ENCODE measurements at places on chromosomes 3 and 15. TPM values are rescaled to one million over a fixed set of nuclear protein-coding genes. Genes with fewer than 3 reads are reported as not detected.

DNA sequence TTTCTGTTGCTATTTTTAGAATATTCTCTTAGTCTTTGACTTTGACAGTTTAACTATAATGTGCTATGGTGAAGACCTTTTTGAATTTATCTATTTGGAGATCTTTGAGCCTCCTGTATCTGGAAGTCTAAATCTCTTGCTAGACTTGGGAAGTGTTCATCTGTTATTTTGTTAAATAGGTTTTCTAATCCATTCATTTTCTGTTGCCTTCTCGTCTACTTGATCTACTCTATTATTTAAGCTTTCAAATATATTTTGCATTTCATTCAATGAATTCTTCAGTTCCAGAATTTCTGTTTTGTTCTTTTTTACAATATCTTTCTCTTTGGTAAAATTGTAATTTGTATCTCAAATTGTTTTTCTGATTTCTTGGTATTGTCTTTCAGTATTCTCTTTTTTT, 47.8 kb downstream of the LEKR1 start:
- DNase-seq = no peak

DNA sequence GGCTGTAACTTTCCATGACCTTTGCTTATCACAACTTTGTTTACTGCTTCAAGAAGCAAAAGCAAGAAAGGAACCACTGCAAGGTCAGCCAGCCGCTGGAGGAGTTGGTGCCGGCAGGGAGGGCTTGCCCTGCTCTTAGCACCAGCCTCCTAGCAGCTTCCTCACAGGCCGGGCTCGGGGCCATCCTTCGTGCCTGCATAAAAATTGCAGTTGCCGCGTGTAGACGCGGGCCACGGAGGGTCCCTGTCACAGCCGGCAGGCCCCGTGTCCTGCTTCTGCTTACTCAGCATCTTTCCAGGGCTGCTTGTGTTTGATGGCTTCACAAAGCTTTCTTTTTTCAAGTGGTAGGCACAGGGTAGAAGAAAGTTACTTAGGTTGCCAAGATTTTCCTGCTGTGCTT, 84.4 kb downstream of the PGPEP1L start:
- DNase-seq = no peak

The HGD gene
- total RNA-seq = not detected

The GP5 gene
- total RNA-seq = not detected

The UNC13C gene
- total RNA-seq = 0.08 TPM

DNA sequence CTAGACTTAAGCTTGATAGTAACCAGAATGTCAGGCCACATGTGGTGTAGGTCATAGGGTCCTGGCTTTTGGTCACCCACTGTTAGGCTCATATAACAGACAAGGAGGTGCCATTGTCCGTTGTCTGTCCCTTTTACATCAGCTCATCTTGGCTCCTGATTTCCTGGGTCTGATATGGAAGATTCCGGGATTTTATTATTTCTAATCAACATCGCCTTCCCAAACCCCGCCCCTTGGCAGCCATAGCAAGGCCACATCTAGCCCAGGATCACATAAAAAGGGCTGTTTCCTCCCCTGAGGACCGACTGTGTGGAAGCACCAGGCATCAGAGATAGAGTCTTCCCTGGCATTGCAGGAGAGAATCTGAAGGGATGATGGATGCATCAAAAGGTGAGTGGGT, at the start of gene TGM4:
Gene TGM4, plus strand, starts transcription at position 301 of the 400 bp plus-strand sequence. Its CDS starts 71 bp downstream, at position 372.
- no peak for DNase-seq

DNA sequence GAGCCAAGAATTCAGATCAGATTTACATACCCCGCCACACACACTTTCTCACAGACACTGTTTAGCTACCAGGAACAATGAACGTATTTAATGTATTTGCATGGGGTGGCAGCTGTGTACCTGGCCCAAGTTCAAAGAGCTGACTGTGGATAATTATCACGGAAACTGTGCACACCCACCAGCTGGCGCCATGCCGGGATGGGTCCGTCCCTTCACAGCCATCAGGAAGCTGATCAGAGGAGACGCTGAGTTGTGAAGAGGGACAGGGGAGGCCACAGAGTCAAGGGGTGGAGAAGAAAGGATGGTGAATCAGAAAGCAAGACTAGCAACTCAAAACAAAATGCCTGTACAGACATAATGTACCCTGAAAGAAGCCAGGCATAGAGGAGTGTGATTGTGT, 13.1 kb upstream of the PLA2G4D start:
- no peak for DNase-seq

The PCSK6 gene
- total RNA-seq = 33.8 TPM

The EPHB3 gene
- 1.6 TPM for total RNA-seq

The PCLAF gene
- 1.1 TPM for total RNA-seq

DNA sequence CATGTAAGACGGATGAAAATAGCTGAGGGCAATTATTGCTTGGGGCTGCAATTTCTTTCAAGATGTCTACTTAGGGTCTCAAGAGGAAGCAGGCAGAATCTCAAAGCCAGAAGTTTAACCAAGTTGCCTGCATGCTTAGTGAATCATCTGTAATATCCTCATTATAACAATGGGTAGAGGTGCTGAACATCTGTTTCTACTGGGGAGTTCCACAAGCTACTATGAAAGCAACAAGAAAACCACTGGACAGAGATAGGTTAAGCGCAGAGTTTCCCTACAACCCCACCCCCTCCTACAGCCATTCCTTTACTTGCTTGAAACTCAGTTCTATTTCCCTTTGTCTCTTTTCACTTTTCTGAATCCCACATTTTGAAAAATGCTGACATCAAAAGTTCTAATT, 759.4 kb upstream of the GBE1 start:
- no peak for DNase-seq

The GDPGP1 gene
- total RNA-seq = 9.8 TPM

The ZMYND10 gene
- not detected for total RNA-seq

The NOP10 gene
- 157 TPM for total RNA-seq

The LRRN1 gene
- total RNA-seq = 0.11 TPM

- DNase-seq = no peak
These were observed 1.5 kb downstream of the ZIC4 start for GRCh38 chr3:147404800-147405230.

GRCh38 chr3:133573054-133573628, 345 bp upstream of the CDV3 start:
- peak; percentile 100 for DNase-seq

The PGBD4 gene
- total RNA-seq = 1.8 TPM

DNA sequence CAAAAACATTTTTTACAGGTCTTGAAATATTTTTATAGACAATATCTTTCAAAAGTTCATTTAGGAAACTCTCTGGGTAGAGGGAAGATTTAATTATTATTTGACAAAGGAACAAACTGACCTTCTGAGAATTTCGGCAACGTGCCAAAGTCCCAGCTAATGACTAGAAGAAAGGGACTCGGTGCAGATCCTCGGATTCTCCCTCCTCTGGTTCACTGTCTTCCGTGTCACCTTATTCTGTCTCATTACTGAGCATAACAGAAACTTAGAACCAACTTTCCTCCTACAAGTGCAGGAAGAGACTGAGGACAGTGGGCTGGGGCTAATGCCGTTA, 339.1 kb downstream of the MECOM start:
- no peak for DNase-seq

DNA sequence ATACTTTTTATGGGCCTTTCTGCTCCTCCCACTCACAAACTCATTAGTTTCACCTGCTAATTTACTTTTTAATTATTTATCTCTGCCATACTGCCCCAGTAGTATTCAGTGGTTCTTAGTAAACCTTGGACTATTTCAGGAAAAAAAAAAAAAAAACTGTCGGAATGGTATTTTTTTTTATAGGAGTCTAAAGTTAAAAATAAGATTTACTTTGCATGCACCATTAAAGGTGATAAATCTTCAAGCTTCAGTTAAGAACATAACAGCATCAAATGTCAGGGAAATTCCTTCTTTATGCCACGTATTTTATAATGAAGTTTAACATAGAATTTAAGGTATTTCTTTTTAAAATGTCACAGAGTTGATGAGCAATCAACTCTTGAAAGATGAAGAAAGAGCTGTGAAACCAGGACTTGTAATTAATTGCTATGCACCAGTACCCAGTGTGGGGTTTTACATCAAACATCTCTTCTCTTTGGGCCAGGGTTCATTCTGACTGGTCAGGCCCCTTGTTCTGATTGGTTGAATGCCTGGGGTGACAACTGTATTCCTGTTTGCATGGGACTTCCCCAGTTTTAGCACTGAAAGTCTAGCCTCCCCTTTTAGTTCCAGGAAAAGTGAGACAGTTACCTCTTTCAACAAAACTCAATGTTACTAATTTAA, 40.3 kb upstream of the PTPRG start:
- no peak for DNase-seq

GRCh38 chr15:73335471-73335870, 33.3 kb downstream of the HCN4 start:
- no peak for DNase-seq

DNA sequence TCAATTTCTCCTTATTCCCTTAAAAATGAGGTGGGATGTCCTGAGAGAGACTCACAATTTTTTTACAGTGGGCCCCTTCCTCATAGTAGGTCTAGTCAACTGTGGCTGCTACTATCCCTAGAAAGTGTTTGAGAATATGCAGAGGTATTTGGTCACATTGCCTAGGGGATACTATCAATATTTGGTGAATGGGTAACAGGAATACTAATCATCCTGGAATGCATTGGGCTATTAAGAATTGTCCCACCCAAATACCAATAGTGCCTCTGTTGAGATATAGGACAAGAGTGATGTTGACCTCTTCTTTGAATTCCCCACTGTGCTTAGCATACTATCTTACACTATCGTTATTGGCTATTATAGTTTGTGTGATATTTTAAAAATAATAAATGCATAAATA, 389.4 kb downstream of the DIPK2A start:
- DNase-seq = no peak

- DNase-seq = no peak
These were observed 13.0 kb upstream of the PARP6 start for GRCh38 chr15:72285402-72285801.

The PFKFB4 gene
- 2.4 TPM for total RNA-seq

DNA sequence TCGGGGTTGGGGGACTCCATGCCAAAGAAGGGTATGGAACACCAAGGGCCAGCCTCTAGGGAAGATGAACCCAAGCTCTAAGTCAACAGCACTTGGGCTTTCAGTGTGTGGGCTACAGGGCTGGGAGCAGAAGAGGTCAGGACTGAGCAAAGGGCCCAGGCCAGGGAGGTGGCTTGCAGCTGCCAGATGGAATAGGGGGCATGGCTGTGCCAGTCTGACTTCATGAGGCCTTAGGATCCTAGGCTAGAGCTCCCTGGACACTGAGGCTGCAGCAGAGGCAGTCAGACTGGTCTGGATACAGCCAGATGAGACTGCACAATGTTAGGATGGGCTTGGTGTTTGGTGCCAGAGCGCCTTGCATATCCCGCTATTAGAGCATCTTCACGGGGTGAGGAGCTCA, 3.8 kb downstream of the RASGRF1 start:
- no peak for DNase-seq

GRCh38 chr3:44265815-44266214, 24.1 kb downstream of the TOPAZ1 start:
- no peak for DNase-seq

GRCh38 chr3:113659101-113659541, 37.3 kb downstream of the USF3 start:
- DNase-seq = no peak

The GOLGA6L4 gene
- total RNA-seq = 0.57 TPM

The ZPLD1 gene
- total RNA-seq = not detected

DNA sequence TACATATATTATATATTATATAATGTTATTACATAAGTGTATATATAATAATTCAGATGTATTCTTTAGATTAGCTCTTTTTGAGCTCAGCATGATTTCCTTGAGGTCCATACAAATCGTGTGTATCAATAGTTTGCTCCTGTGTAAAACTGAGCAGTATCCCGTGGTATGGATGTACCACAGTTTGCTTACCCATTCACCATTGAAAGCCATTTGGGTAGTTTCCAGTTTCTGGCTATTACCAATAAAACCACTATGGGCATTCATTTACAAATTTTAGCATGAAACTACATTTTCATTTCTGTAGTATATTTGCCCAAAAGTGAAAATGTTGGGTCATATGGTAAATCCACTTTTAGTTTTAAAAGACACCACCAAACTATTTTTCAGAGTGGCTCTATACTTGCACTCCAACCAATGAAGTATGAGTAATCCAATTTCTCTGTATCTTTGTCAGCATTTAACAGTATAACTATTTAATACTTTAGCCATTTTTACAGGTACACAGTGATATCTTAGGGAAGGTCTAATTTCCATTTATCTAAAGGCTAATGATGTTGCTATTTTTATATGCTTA, 1361.4 kb upstream of the GBE1 start:
- no peak for DNase-seq

DNA sequence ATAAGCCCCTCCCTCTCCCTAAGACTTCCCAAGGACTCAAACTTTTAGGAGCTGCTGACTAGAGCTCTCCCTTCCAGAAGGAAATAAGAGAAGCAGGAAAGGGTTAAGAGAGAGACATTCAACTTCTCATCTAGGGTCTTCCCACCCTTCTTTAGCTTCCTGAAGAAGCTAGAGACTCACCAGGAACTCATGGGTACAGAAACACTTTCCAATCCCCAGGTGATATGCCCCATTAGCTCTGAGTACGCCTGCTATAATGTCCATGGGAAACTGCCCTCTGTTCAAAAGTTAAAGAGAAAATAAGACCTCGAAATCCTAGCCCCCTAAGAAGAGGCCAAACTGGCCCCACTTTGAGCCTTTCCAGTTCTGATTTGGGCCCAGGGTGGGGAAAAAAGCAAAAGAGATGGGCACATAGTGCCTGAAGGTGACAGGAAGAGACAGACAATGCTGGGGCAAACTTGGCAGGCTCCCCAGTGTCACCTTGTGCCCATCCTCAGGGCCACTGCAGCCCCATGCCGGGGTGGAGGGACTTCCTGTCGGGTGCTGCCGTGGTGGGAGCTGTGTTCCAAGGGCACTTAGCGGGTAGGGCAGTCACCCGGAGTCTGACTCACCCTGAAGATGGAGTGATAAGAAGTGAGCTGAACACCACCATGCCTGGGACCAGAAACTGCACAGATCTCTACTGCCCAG, 29.5 kb downstream of the CCDC12 start:
- peak; percentile 48 for DNase-seq

- DNase-seq = no peak
These were observed 249.8 kb downstream of the POLQ start for GRCh38 chr3:121295979-121296378.

The CLEC3B gene
- 70.8 TPM for total RNA-seq

- no peak for DNase-seq
These were observed 519.7 kb downstream of the DIPK2A start for GRCh38 chr3:144491333-144491732.

DNA sequence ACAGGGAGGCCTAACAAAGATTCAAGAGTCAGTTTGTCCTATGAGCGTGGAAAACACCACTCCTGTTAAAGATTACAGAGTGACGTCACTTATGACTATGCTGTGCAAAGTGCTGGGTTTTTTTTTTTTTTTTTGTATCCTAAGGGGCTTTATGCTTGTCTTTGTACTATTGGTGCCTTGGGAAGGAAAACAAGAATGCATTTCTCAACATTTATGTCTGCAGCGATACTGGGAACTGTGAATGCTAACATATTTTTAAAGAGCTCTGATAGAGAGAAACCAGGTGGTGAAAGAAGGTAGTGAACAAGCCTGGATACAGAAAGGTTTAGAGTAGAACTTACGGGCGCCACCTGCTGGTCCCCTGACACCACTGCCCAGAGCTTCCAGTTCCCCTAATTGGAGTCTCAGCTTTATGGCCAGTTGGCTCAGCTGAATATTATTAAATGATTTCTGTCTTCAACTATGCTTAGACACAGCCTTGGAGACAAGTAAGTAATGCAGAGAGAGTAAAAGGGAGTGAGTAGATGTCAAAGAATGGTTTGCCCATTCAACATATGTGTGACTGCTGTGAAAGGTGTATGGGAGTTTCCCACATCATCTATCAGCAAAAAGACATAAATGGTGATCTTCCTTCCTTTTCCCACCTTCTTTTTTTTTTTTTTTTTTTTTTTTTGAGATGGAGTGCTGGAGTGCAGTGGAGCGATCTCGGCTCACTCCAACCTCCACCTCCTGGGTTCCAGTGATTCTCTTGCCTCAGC, 807.9 kb upstream of the CFAP20DC start:
- peak; percentile 74 for DNase-seq

The HIGD2B gene
- total RNA-seq = not detected
